Type B pancreatic cell (in vitro differentiated cells): ENCODE measurements at places on chromosomes 7 and 10. TPM values are rescaled to one million over a fixed set of nuclear protein-coding genes. Genes with fewer than 3 reads are reported as not detected.

CHAT gene
- total RNA-seq, result 0.34 and 0.62 TPM in 2 replicates

DNA sequence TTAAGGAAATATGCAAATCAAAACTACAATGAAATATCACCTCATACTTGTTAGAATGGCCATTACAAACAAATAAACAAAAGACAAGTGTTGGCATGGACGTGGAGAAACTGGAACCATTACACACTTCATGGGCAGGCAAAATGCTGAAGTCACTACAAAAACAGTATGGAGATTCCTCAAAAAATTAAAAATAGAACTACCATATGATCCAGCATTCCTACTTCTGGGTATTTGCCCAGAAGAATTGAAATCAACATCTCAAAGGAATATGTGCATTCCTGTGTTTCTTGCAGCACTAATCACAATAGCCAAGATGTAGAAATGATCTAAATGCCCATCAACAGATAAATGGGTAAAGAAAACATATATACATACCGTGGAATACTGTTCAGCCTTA is 83.6 kb downstream of the NRCAM start:
- no peak for DNase-seq

DNA sequence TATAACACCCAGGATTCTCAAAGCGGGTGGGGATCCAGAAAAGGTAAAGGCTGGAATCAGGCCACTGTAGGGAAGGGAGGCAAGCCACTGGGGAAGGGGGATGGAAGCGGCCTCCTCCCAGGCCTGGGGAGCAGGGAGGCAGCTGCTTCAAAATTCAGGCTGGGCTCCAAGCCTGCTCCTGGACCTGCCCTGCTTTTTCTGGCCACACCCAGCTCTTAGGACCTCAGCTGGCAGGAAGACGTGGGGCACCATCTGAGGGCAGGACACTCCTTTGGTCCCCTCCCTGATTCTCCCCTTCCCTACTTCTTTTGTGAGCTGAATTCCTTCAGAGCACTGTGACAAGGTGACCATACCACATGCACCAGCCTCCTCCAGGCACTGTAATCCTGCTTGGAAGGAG is 4.6 kb upstream of the LBX1 start:
- DNase-seq, result no peak

- no peak for DNase-seq
These were observed 3.9 kb downstream of the ADCY1 start for GRCh38 chr7:45578022-45578421.

PARD3 gene
- total RNA-seq, result 52.3 and 54.1 TPM in 2 replicates

CCL26 gene
- 1.00 and 2.6 TPM in 2 replicates for total RNA-seq

GRCh38 chr10:44045020-44045419 is 339.9 kb downstream of the CXCL12 start:
- no peak for DNase-seq

DNA sequence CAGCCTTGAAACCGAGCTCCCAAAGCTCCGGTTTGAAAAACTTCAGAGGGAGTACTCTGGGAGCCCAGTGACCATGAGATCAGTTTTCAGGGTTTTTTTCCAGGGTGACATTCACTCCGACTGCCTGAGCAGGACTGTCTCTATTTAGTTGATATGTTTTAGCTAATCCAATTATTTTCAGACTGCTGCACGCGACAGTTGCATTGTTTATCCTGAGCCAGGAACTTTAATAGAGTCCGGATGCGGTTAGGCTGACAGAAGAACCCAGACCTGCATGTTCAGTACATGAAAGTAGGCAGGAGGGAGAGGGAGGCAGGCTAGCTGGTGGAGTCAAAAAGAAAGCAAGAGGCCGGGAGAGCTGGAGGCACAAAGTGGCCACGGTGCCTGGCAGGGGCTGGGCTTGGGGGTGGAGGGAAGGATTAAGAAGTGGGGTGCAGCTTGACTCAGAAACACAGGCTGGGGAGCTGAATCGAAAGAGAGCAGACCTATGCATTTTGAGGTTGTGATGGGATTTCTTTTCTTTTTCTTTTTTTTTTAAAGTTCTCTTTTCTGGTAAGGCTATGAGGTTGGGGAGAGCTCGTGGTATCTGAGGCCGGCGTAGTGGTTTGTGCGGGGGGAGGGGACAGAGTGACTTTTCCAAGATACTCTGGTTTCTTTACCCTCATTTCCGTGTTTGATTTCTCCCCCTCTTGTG is 5.7 kb downstream of the GATA3 start:
- no peak for DNase-seq

FFAR4 gene
- total RNA-seq, result 0.70 and 1.2 TPM in 2 replicates

IL2RA gene
- not detected in 2 replicates for total RNA-seq

DNA sequence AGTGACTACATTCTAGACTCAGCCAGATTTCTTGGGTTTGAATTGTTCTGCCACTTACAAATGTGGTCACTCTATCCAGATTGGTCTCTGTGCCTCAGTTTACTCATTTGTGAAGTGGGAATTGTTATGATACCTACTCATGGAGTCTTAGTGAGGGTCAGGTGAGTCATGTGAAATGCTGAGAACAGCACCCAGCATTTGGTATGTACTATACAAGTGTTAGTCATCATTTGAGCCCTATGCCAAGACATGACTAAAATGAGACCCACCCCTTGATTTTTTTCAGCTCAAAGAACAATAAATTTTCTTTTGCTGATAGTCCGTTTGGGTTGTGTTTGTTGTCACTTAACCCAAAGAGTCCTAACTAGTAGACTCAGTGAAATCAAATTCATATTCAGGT is 92.8 kb downstream of the CHN2 start:
- DNase-seq, result no peak

OGDHL gene
- 12.3 and 15.6 TPM in 2 replicates for total RNA-seq

GRCh38 chr10:130931256-130931655 is 380.3 kb downstream of the TCERG1L start:
- DNase-seq, result no peak

DNA sequence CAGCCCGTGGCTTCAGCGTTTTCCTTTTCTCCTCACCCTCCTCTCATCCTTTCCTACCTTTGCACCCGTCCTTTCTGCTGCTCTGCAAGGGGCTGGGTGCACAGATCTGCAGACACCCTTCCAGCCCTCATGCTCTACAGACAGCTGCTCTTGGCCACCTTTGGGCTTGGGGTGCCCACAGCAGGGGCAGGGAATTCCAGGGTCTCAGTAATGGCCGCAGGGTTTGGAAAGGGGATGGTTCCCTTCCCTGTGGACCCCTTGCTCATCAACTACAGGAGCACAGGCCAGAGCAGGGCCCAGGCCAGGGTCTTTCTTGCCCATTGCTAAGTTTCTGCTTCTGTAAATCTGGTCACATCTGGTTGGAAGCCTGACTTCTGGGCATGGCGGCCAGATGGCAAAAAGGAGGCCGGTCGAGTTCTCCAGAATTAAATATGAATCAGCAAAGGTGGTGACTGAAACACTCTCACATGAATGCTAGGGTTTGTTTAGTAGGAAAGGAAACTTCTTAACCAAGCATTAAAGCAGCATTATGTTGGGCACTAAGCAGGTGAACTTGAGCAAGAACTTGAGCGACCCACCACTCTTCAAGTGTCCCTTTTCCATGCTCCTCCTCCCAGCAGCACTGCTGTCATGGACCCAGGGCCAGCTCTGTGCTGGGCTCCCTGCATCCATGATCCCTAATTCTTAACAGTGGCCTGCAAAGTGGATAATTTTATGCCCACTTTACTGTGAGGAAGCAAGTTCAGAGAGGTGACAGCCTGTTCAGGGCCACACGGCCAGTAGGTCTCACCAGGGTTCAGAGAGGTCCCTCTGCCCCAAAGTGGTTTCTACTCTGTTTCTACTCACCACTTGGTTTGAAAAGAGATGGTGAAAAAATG is 1.5 kb downstream of the ECHDC3 start:
- no peak for DNase-seq

CPA4 gene
- total RNA-seq, result 7.4 and 17.4 TPM in 2 replicates

DNA sequence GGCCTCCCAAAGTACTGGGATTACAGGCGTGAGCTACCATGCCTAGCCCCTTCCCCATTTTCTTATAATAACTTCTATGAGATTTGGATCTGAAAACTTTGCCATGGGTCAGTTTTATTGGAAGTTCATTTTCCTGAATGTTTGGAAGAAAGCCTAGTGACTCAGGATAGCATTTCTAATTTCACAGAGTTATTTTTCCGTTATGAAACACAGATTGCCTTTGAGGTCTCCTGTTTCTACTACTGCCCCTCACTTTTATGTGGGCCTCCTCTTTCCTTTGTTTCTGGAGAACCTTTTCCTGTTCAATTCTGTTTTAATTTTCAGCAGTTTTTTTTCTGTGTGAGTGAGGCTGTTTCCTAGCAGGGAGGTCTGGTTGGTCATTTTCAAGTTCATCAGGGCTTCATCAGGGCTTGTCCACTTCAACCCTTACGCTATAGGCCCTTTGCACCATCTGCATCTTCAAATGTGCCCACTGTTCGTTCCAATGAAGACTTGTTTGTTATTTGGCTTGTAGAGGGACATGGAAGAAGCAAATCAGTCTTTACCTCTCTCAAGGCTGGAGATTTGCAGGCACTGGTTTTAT is 58.7 kb downstream of the BMPR1A start:
- DNase-seq, result no peak

GET4 gene
- total RNA-seq, result 46.3 and 50.0 TPM in 2 replicates

C10orf105 gene
- 0.31 TPM in 1 of 2 replicates, not detected in the other for total RNA-seq

- no peak for DNase-seq
These were observed 58.1 kb upstream of the LBX1 start for GRCh38 chr10:101287183-101287996.

DNA sequence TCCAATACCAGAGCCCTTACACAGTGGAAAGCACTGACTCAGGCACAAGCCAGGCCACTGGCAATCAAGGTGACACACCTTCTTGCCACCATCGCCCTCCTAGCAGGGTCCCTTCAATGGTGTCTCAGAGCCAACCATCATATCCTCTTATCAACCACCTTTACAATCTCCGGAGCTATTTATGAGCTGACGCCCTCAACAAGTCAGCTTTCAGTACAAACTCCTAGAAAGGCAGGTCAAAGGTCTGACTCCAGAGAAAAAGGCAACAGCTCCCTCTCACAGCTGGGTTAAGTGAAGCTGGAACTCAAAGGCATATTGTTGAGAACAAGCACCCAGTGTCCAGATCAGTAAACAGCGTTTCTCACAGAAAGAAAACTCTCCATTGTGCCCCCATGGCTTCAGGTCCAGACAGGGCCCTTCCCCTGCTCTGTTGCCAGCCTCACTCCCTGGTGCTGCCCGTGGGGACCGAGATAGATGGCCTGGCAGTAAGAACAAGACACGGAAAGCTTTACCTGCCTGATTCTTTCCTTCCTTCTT is 2.4 kb downstream of the ZNF3 start:
- no peak for DNase-seq

ABCB1 gene
- total RNA-seq, result 31.3 and 65.7 TPM in 2 replicates

TAS2R3 gene
- total RNA-seq, result 1.2 and 3.2 TPM in 2 replicates

- no peak for DNase-seq
These were observed 4.8 kb upstream of the KCNIP2 start for GRCh38 chr10:101848408-101848807.

ERV3-1 gene
- total RNA-seq, result 22.9 and 31.6 TPM in 2 replicates

- DNase-seq, result peak; percentile 25
These were observed 184.7 kb upstream of the SH2B2 start for GRCh38 chr7:102101926-102102325.

CPN1 gene
- 0.52 TPM in 1 of 2 replicates, not detected in the other for total RNA-seq

TUBGCP2 gene
- 57.9 and 58.6 TPM in 2 replicates for total RNA-seq

SOSTDC1 gene
- 5.4 and 6.0 TPM in 2 replicates for total RNA-seq

OR2A5 gene
- not detected in 2 replicates for total RNA-seq

- DNase-seq, result no peak
These were observed 22.5 kb downstream of the SYPL1 start for GRCh38 chr7:106089647-106090046.

GNAT3 gene
- 0.70 and 0.81 TPM in 2 replicates for total RNA-seq

- DNase-seq, result no peak
These were observed 1.4 kb upstream of the KLF6 start for GRCh38 chr10:3786295-3787015.

GRCh38 chr7:95095966-95096540 is 188.7 kb downstream of the PPP1R9A start:
- DNase-seq, result no peak

DNA sequence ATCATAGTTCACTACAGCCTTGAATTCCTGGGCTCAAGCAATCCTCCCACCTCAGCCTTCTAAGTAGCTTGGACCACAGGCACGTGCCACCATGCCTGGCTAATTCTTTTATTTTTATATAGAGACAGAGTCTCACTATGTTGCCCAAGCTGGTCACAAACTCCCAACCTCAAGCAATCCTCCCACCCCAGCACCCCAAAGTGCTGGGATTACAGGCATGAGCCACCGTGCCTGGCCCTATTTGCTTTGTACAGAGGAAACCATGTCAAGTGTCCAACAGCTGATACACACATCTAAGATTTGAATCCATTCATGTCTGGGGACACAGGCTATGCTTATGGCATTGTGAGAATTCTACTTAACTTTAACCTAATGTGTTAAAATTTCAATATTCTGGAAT is 29.9 kb upstream of the MPP7 start:
- DNase-seq, result no peak

CCDC71L gene
- total RNA-seq, result 17.9 and 30.2 TPM in 2 replicates

DNA sequence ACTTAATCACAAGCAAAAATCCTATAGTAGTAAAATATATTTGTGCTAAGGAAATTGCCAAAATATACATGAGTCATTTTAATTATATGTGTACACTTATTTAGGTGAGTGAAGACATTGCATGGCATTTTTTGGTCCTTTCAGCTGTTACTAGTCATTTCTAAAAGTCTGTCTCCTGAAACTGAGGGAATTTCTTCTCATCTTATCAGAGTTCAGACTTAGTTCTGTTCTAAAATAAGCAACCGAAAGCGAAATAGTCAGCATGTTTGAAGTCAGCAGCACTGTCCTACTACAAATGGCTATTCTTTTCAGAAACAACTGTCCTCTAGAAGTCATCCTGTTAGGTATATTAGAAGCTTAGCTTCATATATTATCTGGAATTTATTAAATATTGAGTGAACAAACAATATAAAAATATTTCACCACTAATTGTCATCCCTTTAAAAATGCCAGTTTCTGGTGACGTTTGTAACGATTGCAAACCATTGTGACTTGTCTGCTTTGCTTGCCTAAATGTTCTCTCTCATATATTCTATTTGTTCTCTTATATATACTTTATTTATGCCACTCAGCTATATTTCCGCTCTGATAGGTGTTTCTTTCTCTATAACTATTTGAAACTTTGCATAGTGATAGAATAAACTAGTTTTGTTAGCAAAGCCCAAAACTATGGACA is 227.4 kb upstream of the KAT6B start:
- DNase-seq, result no peak

DNA sequence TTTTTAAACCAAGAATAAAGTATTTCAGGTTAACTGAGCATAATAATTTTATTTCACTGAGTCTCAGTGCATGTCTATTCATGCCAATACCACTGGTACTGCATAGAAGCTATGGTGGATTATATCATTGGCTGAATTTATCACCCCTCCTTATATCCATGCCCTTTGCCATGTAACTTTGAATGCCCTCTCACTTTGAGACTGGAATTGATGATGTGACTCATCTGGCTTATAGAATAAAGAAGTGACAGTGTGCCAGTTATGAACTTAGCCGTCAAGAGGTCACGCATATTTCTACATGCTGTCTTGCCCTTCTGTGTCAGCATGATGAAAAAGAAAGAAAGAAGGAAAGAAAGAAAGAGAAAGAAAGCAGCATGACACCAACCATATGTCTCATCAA is 20.7 kb upstream of the ABLIM1 start:
- DNase-seq, result no peak

ZNF467 gene
- 16.7 and 17.6 TPM in 2 replicates for total RNA-seq
